CD4-positive, alpha-beta T cell (primary cell): ENCODE measurements at places on chromosomes 11 and 22.

- DNase-seq: no peak
Observed at GRCh38 chr11:10401696-10402392, 53.2 kb upstream of the AMPD3 start.

DNA sequence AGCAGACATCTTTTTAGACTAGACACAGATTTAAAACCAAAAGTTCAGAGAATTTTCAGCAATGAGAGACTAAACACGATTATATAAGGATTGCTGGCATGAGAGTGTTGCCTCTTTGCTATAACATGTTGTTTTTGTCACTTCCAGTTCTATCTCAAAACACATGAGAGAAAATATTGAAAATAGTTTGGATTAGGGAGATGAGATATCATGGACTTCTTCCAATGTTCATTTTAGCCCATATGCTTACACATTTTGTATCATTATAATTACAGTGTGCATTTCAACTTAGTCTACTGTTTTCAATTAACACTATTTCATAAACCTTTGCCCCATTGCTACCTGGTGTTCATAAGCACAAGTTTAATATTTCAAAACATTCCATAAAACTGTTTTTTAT, 175.9 kb upstream of the PGR start:
- no peak for DNase-seq

DNA sequence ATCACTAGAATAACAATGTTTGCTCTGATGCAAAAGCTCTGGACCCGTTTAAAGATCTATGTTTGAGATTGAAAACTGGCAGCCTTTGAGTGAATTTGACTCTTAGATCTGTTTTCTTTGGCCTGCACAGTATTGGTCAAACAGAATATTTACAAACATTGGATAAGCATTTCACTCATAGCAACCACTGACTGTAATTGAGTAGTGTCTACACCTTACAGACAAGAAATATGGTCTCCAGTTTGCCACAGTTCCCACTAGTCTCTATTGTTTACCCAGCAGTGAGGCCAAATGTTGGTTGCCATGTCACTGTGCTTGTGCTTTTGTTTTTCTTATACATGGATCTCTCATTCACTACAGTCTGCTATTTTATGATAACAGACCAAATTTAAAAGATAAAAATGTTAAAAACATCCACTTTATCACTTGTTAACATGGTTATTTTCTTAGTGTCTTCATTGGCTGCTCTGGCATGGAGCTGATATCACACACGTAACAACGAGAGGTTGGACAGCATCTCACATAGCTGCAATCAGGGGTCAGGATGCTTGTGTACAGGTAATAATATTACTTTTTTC, 12.2 kb downstream of the ANKRD42 start:
- DNase-seq: no peak

DNA sequence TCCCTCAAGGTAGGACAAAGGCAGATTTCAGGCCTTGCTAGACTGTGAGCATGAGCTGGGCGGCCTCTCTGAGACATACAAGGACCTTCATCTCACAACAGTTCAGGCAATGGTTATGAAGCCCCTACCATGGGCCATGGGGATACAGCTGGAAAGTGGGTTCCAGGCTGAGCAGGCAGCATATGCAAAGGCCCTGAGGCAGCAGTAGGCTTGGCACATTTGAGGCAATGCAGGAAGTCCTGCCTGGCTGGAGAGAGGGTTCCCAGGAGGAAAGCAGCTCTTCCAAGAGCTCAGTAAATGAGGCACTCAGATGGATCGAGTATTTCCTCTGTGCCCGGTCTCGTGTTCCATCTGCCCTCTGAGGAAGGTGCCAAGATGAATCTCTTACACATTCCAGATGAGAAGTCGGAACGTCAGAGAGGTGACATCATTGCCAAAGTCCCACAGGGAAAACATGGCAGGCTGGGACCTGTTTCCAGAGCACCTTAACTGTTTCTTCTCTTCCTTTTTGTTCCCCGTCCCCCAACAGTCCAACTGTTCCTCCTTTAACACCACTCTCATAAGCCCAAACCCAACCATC, 388.6 kb downstream of the MN1 start:
- DNase-seq: no peak

DNA sequence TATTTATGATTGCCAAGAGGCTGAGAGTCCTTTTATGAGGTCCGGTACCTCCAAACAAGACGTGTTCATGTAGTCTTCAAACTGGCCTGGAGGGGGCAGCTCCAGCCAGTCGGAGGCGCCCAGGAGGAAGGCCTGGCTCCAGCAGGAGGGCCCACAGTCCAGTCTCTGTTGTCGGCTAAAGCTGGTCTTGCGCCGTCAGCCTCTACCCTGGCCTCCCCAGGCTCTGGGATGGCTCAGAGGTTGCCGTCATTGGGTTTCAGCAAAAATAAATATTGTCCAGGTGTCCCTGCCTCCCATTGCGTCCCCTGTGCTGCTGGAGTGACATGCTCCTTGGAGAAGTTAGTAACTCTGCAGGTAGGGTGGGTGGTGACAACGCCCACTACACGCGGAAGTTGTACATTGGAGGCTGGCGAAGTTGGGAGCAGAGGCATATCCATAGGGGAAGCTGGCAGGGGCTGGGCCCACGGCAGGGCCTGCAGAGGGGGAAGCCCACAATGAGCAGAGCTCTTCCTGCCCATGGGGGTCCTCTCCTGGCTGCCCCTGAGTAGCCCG, 1.0 kb upstream of the SLC25A1 start:
- no peak for DNase-seq

DNA sequence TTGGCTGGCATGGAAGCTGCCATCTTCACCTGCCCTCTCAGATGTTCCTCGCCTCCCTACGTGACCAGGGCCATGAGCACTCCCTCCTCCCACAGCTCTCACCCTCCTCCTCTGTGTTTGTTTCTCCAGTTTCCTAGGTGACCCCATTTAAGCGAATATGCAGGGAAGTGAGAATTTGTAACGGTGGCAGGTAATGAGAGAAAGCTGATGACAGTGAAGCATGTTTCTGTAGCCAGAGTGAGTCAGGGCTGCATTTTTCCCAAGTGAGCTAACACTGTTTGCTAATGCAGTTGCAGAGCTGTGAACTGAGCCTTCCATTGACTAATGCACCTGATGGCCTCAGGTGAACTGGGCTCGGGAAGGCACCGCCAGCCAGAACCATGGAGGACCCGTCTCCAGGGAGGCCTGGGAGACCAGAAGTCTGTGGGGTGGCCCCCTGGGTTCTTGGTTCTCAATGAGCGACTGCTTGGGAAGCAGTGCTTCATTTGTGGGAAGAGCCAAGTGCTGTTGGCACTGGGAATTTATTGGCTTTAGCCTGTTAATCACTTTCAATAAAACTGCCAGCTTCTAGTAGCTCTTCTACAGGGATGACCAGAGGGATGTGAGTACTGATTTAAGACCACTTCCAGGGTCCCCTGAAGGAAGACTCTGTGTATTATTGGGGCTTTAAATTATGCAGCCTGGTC, 64.5 kb downstream of the BARX2 start:
- DNase-seq: no peak

DNA sequence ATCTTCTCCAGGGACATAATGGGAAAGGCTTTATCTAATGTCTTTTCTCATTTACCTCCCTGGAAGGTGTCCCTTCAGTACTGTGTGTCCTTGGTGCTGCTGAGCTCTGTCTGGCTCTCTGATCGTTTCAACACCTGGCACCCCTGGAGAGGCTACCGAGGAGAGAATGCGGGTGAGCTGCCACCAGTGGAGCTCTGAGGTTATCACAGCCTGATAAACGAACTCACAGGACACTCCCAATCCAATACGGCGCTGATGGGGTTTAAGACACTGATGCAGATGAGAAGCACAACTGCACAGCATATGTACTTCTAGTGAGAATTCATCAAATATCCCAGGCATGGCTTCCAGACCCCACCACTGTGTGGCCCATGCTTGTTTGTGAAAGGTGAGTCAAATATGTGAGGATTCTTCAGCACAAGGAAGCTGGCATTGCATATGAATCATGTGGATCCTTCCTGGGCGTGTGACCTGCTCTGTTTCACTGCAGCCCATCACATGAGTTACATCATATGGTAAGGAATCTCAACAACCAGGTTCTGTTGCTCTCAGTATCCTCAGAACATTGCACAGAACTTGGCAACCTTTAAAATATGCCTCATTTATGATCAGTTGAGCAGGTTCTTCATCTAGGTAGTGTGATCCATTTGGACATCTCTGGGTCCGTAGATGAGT, 34.8 kb upstream of the VWA5A start:
- no peak for DNase-seq

DNA sequence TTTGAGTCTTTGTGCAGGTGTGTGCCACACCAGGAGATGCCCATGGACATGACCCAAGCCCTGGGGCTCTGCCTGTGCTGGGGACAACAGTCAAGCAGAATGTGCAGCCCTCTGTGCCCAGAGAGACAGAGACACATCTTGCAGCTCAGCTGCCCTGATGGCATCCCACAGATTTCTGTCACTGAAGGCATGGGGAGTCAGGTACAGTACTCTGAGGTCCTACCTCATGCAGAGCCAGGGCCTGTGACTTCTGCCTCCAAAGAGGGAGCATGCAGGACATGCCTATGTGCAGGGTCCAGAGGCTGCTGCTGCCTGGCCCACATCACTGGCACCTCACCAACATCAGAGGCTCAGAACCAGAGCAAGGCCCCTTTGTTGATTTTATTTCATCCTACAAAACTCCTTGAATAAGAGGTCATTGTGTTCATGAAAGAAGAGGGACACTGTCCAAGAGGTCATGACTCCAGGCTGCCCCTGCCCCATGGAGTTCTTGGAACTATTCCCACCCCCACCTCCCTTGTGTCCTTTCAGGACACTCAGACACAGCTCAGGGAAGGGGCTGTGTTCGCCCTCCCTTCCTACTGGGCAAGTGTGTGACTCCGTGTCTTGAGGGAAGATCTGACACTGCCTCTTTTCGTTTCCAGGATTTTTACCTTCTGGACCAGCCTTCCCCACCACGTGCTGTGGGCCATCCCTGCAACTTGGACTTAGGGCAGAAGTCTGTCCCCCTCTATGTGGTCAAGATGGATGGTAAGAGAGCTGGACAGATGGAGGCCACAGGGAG, 62.3 kb downstream of the BTG4 start:
- DNase-seq: no peak

DNA sequence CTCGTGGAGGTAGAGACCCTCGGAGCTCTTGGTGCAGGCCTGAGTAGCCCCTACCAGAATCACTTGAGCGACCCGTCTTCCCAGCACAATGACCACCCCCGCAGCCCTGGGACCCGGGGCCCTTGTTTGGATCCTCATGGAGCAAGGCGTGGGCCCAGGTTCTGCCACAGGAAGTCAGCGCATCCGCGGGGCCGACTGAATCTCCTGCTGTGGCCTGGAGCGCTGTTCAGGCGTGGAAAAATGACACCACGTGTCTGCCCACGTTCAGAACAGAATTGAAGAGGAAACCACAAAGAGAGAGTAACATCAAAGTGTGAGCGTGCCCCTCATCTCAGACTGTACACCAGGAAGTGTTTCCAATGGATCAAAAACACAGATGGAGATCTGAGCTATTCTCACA, 1479.2 kb downstream of the TBC1D22A start:
- DNase-seq: peak; percentile 34

DNA sequence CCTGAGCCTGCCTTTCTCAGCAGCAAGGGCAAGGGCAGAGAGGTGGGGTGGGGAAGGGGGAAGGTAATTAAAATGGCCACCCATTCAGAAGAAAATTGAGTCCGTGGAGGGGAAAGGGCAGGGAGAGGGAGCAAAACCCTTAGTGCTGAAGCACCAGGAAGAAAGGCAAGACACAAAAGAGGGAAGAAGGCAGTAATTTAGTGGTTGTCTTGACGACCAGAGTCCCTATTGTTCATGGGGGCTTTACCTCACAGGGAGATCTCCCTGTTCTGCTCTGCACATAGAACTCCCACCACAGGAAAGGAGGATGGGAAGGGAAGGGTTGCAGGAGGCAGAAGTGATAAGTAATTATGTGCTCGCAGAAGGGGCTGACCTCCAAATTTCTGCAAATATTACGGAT, 23.4 kb downstream of the SNX19 start:
- DNase-seq: no peak

DNA sequence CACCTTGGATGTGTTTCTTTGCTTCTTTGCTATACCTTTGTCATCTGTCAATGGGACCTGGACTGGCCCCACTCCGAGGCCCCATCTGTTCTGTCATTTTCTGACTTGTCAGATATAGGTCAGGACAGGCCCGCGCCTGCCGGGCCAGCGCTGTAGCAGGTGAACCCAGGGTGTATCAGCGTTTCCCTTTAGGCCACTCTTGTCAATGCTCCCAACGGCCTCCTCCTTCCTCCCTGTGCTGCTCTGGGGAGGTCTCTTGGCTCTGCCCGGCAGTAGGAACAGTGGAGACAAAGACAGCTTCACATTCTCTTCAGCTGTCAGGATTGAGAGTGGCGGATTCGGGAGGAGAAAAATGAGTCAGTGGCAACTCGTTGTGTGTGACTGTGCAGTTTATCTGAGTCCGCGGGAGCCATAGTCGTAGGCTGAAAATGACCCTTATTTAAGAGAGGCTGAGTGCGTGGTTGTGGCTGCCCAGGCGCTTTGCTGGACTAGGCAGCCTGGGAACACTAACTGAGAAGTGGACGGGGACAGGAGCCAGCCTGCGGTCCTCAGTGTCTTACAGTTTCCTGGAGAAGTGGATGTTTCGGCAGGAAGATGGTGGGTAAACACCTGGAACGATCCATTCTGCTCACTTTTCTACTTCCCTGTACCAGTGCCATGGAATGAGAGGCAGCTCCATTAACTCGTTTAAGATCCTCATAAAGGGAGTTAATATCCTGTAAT, 102.3 kb downstream of the PRR5L start:
- no peak for DNase-seq

- DNase-seq: no peak
Observed at GRCh38 chr11:92383430-92383829, 158.8 kb downstream of the FAT3 start.

DNA sequence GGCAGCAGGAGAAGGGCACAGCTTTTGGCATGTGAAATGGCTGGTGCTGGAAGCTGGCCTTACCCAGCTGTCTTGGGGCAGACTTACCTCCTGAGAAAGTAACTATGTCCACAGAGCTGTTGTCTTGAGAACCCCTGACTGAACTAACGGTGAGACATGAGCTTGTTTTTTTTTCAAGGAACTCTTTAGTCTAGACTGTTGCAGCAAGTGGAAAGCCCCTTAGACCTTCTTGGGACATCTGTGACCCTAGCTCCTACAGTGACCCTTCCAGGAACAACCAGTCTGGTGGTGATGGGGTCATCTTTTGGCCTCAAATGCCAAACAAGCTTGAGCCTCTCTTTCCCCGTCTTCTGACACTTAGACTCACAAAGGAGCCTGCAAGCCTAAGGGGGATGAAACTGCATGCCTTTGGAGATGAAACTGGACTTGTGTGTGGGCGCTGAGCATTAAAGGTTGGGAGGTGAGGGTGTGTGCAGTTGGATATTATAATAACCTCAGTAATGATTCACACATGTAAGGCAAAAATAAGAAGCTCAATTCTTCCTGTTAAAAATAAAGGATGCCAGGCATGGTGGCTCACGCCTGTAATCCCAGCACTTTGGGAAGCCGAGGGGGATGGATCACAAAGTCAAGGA, 35.4 kb downstream of the SDHD start:
- no peak for DNase-seq
